ENCODE measurements at places on chromosomes 2 and 18.
A peak's percentile ranks its signal among the peaks of the same experiment; 100 is the strongest.

DNA sequence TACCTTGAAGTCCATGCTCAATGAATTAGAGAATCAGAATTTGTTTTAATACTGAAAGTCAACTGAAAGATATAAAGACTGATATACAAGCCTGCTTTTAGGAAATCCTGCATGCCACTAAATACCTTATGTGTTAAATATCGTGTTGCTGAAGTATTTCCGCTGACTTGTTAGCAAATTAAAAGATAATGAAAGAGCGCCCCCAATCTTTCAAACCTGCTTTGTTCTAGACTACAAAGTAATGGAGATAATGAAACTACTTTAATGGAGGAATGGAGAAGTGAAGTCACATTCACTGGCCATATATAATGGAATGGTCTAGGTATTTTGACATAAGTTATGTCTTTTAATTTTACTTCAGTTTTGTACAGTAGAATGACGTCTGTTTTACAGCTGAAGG is 95.7 kb downstream of the ASXL3 start:
- no peak for DNase-seq

- DNase-seq: no peak
Measured at GRCh38 chr2:80530442-80531064, 226.0 kb upstream of the LRRTM1 start.

DNA sequence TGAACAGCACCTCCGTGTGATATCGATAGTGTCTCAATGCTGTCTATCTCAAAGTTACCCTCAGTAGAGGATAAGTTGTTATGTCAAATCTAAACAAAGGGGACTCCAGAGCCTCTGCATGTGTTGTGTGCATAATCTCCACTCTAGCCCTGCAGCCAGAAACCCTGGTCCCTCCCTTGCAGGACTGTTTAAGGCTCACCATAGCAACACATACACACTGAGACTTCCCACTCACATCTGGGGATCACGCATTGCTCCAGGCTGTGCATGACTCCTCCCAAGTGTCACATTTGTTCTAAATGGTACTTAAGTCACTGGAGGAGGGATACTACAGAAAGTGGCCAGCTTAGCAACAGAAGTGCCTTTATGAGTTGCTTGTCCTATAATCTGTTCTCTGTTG is 258.6 kb upstream of the CRIM1 start:
- no peak for DNase-seq

DNA sequence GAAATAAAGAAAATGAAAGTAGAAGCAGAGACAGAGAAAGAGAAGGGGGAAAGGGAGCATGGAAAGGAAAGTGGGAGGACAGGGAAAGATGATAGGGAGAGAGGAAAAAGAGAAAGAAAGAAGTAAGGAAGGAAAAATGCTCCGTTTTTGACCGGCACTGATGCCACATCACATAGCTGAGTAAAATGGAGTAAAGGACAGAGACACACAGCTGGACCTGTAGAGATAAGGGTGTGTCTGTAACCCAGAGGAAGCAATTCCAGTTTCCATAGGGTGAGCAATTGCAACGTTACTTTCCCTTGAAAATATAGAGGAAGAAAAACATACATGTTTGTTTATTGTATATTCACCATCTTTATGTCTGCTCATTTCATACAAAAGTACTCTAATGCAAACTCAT is 1866.9 kb upstream of the PIK3C3 start:
- no peak for DNase-seq

DNA sequence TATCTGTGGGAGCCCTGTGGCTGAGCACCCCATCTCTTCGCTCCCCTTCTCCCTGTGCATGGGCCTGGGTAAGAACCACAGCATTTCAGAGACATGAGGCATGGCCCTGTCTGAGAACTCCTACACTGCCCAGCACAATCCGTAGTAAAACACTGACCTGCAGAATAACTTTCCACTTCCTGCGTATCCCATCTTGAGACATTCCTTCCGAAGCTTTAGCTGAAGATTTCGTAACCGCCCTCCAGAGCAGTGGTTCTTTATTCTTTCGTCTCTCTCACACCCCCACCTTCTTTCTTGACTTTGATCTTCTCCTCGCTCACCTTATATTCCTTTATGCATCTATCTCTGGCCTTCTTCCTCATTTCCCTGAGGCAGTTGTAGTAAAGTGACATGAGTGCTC is 381.1 kb downstream of the HRH4 start:
- no peak for DNase-seq

DNA sequence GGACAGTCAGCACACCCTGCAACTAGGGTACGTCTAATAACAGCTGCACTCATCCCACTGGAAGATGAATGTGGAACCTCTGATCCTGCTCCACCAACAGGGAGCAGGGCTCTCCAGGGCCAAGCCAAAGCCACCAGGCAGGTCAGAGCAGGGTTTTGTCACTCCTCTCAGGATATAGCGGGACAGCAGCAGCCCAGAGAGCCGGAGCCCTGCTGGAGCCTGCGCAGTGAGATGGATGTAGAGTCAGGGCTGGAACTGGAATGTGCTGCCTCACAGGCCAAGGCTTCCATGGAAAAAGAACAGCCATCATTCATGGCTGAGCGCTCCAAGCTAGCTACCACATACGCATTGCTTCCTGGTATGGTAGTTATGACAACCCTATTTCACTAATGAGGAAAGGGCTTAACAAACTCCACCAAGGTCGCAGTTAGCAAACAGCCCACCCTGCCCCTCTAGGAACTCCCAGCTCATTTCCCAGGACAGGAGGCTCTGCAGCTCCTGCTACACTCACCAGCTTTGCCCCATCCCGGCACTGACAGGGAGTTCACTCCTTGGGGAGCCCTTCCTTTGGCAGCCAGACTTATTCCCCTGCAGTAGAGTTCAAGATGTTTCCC is 85.2 kb downstream of the HS1BP3 start:
- no peak for DNase-seq

DNA sequence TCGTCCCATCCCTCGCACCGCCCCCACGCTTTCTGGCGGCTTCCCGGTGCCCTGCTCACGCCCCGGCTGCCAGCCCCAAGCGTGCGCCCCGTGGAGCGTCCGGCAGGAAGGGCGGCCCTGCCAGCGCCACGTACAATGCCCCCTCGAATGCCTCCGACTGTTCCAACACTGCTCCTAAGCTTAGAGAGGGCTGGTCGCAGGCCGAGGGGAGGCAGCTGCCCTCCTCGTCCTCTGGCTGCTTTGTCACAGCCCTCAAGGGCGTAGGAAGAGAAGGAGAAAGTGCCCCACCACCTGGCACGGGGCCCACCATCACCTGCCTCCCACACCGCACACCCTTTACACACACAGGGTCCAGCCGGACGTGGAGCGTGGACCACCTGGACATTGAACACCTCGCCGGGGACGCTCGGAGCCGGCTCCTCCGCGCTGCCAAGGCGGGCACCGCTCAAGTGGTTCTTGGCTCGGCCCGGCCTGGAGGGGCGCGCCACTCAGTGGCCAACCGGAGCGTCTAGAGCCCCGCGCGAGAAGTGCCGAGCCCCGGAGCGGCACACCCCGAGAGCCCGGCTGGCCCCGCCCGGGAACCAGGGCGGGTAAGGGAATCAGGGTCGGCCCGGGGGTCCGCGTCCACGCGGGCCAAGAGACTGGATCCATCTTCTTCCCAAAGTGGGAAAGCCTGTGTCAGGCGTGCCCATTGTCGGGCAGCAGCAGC is 830 bp downstream of the DNER start:
- peak; percentile 78 for DNase-seq

Data from NCI-H510A treated with DMSO at 0.1 percent for 48 hours (cell line).